ENCODE measurements at places on chromosomes 3 and 15.

GRCh38 chr3:74643636-74644035 lies 29.2 kb upstream of the CNTN3 start:
- no peak for DNase-seq

GRCh38 chr3:43695443-43695842 lies 4.7 kb downstream of the ABHD5 start:
- DNase-seq: no peak

GRCh38 chr3:174191380-174191779 lies 667.8 kb upstream of the NAALADL2 start:
- no peak for DNase-seq

- DNase-seq: no peak
These were observed 109.4 kb upstream of the FGF7 start for GRCh38 chr15:49313650-49314049.

DNA sequence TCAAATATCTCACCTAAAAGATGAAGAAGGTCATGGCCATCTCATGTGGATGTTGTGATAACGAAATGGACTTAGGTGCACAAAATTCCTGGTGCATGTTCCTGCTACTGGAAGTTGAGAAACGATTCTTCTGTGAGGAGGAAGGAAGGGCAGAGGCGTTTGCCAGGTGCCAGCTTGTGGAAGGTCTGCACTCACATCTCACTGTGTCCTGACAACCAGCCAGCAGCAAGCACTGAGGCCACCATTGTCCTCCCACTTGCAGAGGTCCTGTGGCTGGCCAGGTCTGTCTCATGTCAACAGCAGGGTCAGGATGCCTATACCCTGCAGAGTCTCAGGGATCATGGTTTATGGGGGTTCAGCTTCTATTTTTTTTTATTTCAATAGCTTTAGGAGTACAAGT lies 3.7 kb downstream of the FAM240A start:
- no peak for DNase-seq

- no peak for DNase-seq
These were observed 34.0 kb downstream of the WWTR1 start for GRCh38 chr3:149623824-149624223.

DNA sequence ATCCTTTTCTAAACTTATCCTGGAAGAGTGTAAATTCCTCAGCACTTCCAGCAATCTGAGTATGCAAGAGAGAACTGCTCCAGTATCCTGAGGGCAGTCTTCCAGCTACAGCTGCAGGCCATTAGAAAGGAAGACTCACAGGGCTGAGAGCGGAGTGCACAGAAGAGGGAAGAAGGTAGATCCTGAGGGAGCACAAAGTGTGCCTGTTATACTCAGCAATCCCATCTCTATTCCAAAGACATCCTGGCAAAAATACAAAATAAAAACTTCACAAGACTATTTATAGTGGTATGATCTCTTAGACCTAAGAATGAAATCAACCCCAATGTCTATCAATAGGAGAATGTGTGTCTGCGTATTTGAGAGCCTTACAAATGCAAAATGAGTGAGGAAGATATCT lies 292.0 kb downstream of the ZIC1 start:
- DNase-seq: no peak

GRCh38 chr3:150727653-150728502 lies 24.2 kb upstream of the ERICH6 start:
- DNase-seq: no peak

DNA sequence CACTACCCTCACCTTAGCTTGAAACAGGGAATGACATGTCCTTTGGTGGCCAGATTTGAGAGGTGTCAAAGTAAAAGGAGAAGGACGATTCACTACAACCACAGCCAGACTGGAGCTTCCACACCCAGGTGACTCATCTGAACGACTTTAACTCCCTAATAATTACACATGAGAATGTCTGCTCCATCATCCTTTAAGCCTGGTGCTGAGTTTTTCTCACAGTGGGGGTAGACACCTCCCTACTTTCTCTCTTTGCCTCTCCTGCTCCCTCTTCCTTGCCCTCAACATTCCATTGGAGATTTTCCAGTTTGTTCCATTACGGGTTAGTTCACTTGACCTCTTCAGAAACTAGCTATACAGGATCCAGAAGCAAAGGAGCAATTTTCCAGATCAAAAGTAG lies 154.3 kb upstream of the BHLHE40 start:
- no peak for DNase-seq

DNA sequence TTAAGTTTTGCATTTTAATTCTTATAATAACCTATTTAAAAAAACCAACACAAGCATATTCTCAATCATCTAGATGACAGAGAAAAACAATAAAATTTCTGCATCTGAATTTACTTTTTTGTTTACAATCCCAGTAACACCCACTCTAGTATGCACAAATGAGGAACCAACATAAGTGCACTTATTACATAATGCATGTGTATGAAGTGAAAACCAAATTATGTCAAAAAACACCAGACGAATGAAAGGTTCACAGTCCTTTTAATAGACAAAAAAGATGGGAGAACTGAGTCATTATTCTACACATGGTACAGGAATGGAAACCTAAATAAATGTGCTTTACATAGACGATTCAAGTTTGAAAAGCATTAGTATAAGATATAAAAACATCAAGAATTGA lies 91.7 kb downstream of the NR1I2 start:
- DNase-seq: no peak
